ENCODE measurements at places on chromosomes 2 and 18.
A peak's percentile ranks its signal among the peaks of the same experiment; 100 is the strongest.

GRCh38 chr2:241389697-241390096 is 33.6 kb downstream of the FARP2 start:
- no peak for DNase-seq

DNA sequence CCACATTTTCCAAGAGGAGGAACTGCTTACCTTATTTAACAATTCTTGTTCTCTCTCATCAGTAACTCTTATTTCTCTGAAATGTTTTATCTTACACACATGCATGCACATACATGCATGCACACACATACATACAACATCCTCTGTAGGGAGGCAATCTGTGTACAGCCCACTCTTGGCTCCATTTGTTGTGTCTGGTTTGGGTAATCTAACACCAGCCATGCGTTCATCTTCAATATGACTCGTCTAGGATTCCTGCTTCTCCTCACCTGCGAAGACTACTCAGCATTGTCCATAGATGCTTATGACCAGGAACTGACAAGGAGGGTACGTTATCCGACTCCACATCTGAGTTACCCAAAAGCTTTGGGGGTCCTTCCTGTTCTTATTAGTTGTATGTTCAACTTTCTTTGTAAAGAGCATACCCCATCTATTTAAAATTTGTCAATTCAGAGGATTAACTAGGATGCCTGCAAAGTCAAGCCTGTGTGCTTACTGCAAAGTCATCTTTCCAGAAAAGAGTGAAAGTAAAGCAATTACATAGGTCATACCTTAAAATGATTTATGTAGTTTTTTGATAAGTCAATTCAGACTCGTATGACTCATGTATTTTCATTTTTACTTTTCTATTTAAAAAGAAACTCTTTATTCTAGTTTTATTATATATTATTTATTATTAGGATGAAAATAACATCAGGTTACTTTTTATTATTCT is 18.2 kb downstream of the LYPD6B start:
- no peak for DNase-seq

GRCh38 chr2:144509001-144509878 is 10.7 kb downstream of the ZEB2 start:
- no peak for DNase-seq

GRCh38 chr2:85506768-85507181 is 32.2 kb upstream of the MAT2A start:
- DNase-seq: peak; percentile 44

DNA sequence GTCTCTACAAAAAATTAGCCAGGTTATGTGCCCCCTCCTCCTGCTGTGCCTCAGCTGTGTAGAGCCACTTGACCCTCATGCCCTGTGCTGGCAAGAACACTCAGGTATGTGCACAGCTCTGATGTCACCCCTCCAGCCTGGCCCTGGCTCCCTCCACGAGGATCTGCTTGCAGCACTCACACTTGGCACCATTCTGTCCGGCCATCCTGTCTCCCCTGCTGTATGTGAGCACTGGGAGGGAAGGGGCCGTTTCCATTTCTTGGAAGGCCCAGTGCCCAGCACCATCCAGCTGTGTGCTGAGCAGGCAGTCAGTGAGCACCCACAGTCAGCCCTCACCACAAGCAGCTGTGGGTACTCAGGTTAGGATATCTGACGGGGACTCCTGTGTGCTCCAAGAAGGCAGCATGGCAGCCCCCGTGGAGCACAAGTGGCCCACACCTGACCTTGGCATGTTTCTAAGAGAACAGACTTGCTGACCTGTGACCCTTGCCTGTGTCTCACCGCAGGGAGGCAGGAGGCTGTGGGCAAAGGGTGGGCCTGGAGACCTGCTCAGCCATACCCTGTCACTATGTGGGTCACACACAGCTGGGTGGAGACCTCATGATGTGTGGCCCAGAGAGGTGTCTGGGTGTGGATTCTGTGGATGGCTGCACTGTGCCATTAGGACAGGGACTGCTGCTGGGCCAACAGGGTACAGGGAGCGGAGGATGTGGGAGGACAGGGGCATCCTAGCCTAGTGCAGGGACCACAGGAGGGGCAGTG is 31.5 kb downstream of the USP34 start:
- no peak for DNase-seq

GRCh38 chr2:62354771-62355561 is 151.0 kb downstream of the TMEM17 start:
- DNase-seq: no peak

DNA sequence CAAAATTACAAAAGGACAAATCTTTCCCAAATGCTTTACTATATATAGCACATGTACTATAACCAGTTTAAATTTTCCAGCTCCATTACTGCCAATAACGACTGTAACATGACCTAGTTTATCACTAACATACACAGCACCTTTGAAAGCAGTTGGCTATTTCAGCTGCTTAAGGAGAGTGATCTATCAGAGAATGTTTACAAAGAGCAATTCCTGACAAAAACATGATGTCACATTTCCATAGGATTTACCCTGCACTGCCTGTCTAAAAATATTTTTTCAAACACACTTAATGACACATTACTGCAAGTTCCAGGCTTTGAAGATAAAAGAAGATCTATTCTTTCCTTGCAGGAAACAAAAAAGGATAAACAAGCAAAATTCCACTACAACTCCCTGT is 40.6 kb downstream of the ZNF516 start:
- no peak for DNase-seq

- no peak for DNase-seq
These were observed 973.8 kb upstream of the CELF4 start for GRCh38 chr18:38539371-38539770.

DNA sequence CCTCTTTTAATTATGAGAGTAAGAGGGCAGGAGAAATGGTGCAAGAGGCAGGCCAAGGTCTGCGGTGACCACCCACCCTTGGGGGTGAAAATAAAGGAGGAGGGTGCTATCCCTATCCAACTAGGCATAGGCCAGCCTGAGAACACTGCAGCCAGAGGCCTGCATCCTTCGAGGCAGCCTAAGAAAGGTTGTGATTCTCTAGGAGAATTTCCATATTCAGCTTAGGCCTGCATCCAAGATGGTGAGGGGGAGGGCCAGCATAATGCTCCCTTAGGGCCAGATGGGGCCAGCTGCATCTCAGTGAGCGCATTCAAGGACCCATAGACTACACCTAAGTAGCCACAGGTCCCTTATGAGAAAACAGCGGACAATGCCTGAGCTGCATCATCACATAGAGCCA is 3.5 kb upstream of the UPP2 start:
- no peak for DNase-seq

- no peak for DNase-seq
These were observed 63.0 kb upstream of the UXS1 start for GRCh38 chr2:106257135-106257534.

DNA sequence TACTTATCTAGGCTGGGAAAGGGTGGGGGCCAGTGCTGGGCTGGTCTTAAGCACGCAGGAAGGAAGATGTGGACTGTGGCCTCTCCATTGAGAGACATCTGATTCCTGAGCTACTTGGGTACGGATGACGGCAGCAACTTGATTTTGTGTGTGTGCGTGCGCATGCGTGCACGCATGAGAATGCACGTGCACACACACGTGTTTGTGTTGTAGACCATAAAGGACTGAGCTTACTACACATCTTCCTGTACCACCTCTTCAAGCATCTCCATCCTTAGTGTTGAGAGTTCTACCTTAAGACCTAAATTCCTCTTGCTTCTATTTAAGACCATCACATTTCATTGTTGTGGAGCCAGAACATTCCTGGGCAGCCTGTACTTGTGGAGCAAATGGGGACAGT is 9.5 kb downstream of the WNT6 start:
- DNase-seq: no peak

DNA sequence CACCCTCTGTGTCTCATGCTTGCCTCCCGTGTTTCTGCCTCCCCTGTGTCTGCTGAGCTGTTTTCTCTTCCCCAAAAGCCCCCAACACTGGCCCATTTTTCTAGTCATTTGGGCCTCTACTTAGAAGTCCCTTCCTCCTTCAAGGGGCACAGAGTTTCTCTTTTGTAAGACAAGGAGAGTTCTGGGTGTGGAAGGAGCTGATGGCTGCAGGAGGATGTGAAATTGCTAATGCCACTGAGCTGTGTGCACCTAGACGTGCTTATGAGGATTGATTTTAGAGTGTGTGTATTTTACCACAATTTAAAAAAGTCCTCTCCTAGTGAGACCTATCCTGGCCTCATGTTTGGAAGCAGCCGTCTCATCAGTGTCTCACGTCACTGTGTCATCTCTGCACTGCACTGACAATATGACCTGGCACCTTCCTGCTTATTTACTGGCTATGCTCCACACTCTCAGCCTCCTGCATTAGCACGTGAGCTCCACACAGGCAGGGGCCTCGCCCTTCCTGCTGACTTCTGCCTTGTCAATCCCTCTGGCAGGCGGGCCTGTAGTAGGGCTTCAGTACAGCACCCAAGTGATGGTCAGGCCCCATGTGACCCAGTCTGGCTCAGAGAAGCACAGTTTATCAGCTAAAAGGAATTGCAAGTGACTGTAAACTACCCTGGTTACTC is 8.0 kb upstream of the MBP start:
- DNase-seq: no peak

DNA sequence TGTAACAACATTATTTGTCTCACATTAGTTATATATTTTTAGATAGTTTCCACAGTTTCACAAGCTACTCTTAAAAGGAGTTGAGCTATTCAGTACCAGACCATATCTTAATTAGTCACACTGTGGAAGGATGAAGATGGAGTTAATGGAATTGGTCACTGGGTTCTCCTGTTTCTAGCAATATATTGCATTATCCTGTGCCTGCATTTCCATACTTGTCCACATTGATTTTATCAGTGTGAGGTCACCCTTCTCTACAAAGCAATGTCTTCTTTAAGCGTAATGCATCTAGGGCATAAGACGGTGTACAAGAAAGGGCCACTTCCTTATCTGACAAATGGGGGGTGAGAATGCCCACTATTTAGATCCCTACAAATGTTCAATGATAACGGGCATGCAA is 216.8 kb upstream of the TANK start:
- DNase-seq: no peak

GRCh38 chr2:10224734-10225133 is 78.0 kb upstream of the HPCAL1 start:
- DNase-seq: no peak

DNA sequence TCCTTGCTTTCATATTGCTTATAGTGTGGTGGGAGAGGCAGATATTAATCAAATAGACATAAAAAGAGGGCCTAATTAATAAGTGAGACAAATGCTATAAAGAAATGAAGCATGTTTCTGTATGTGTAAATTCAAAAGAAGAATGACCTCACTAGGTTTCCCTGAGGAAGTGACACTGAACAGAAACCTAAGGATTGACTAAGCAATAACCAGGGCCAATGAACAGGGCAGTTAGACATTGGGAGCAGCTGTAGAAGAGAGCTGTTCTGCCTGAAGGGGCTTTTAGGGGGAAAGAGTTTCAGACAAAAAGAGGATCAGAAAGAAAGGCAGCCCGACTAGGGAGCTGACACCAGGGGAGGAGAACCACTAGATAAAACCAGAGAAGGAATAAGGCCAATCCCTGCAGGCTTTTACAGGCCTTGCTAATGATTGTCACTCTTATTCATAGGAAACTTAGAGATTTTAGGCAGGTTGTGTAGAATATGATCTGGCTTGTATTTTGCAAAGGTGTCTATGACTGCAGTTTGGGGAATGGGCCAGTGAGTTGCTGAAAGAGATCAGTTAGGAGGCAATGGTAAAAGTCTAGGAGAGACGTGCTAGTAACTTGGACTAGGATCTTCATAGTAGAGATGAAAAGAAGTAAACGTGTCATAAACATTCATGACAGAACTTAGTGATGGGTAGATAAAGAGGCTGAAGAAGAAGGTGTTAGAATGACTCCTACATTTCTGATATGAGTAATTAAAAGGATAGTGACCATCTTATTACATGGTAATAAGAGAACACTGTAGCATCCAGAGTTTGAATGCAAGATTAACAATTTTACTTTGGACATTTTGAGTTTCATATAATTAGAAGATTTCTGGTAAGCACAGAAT is 26.8 kb upstream of the NABP1 start:
- DNase-seq: no peak

- DNase-seq: no peak
These were observed 56.4 kb upstream of the VRK2 start for GRCh38 chr2:57990118-57990725.

DNA sequence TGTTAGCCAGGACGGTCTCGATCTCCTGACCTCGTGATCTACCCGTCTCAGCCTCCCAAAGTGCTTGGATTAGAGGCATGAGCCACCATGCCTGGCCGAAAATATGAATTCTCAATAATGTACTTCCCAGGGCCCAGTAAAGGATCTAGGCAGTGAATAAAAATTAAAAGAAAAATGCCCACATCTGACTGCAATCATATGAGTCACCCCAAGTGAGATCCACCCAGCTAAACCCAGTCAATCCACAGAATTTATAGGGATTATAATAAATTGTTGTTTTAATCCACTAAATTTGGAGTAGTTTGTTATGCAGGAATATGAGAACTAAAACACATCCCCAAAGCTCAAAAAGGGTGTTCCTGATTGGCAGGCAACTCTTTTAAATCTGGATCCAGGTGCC is 93.5 kb upstream of the STK39 start:
- DNase-seq: no peak

- no peak for DNase-seq
These were observed 32.7 kb upstream of the AFTPH start for GRCh38 chr2:64491426-64491825.

GRCh38 chr2:216428618-216429350 is 16.5 kb downstream of the SMARCAL1 start:
- DNase-seq: no peak

DNA sequence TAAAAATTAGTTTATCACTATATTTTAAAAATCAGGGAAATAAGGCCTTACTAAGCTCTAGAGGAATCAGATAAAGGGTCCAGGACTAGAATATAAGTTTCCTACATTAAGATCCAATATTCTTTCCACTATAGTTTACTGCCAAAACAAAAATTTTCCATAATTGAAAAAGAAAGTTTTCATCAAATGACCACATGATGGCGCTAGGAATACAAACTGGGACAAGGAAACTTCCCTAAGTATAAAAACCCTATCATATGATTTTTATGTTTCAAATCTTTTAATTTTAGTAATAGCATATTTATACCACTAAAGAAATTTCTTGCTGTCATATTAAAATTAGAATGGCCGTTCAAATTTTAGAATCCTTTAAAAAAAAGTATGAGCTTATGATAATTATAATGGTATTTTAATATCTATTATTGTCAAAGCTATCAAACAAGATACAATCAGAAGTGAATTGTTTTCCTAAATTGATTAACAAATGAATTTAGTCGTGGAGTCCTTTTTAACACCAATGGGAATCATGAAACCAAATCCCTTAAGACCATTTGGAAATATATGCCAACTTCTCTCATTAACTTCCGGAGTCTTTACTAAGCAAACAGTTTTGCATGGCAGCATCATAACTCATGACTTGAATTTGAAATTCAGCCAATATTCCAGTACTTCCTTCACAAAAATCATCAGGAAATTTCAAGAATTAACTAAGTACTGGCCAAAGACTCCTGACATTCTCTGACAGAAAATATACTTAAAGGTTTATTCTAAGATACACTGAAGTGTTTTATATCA is 70.3 kb downstream of the SCN1A start:
- peak; percentile 8 for DNase-seq

GRCh38 chr2:216673021-216673420 is 22.3 kb downstream of the IGFBP5 start:
- DNase-seq: no peak
